Activated T-cell treated with anti-CD3 and anti-CD28 coated beads for 4 hours (primary cell): ENCODE measurements at places on chromosomes 2 and 18.

- no peak for DNase-seq
These were observed 60.3 kb downstream of the SH3BP4 start for GRCh38 chr2:235011929-235012631.

DNA sequence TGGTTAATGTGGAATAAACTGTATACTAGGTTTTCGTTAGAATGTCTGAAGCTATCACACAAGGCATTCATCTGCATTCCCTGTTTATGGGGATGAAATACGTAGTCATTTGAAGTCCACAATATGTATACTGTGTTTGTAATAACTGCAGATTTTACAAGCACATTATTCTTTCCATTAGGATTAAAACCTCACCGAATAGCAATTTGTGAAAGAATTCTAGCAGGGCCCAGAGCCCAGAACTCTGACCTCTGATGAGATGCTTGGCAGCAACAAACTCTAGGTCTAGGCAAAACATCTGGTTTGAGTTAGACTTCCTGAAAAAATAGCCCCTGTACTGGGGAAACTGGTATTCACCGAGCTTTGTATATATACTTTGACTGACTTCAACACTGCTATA lies 158.2 kb downstream of the SRBD1 start:
- DNase-seq, result no peak

GRCh38 chr18:12586956-12587355 lies 71.0 kb downstream of the SPIRE1 start:
- DNase-seq, result no peak

DNA sequence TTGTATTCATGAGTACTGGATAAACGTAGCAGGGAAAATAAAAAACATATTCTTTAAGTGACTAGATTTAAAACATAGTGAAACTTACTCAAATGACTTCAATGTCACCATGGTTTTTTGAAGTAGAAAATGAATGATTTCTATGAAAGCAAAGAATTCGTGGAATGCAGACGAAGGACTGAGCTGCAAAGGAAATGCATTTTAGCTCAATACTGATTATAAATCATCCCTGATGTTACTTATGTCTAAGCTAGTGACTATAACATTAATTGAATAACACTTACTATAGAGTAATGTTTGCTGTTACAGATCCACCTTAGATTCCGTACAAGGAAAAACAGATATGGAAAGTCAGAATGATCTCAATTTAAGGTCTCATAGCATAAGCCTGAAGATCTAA lies 1257.7 kb upstream of the CDH2 start:
- no peak for DNase-seq

GRCh38 chr18:49994410-49994809 lies 181.1 kb upstream of the ACAA2 start:
- no peak for DNase-seq

GRCh38 chr18:6745504-6746031 lies 16.1 kb downstream of the ARHGAP28 start:
- DNase-seq, result no peak

DNA sequence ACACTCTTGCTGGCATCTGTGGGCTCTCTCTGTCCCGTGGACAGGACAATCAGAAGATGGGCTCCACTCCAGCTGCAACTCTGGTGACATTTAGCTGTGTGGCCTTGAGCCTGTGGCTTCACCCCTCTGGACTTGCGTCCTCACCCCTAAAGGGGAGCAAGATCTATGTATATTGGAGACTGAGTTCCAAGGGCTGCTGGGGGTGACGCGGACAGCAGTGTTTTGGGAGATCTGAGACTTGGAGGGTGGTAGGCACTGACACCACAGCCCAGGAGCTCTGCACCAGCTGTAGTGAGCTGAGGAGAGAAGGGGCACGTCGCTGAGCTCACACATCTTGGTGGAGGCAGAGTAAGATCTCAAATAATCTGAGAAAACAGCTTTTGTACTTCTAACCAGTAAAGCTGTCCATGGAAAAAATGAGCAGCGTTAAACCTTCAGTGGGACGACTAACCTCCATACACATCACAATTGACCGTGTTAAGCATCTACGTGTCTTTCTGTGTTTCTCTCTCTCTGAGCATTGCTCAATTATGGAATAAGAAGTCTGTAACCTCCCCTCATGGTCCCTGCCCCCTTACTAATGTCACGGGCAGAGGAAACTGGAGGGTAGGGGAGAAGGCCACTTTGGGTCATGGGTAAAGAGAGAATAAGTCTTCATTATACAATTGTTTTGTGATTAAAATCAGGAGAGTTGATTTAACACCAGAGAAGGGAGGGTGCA lies 85.8 kb downstream of the SH3RF3 start:
- no peak for DNase-seq

DNA sequence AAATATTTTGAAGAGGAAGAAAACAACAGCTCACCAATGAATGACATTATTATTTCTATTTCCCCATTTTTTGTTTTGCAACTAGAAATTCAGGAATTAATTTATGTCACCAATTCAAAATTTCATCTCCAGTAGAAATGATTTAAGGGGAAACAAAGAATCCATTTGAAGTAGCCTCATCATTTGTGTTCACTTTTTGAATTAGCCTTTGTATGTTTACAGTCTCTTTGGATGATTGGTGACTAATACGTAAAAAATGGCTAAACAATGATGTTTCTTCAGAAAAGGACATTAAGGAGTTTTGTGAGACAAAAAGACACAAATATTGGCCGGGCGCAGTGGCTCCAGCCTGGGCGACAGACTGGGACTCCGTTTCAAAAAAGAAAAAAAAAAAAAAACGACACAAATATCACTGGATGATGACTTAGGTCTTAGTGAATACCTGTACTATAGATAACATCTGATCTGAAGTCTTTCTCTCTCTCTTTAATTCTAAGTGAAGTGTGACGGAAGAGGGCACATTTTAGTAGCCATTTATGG lies 313.2 kb downstream of the PIK3C3 start:
- DNase-seq, result no peak

- DNase-seq, result no peak
These were observed 34.2 kb downstream of the IMPA2 start for GRCh38 chr18:12015416-12016062.

- DNase-seq, result no peak
These were observed 174.8 kb downstream of the LCLAT1 start for GRCh38 chr2:30621836-30622235.

GRCh38 chr2:204842661-204843485 lies 297.6 kb downstream of the PARD3B start:
- DNase-seq, result no peak

GRCh38 chr2:174593574-174594203 lies 3.9 kb downstream of the WIPF1 start:
- peak; percentile 40 for DNase-seq

GRCh38 chr2:216732334-216732733 lies 37.0 kb upstream of the IGFBP5 start:
- no peak for DNase-seq

GRCh38 chr2:128300151-128301020 lies 18.3 kb downstream of the HS6ST1 start:
- no peak for DNase-seq

DNA sequence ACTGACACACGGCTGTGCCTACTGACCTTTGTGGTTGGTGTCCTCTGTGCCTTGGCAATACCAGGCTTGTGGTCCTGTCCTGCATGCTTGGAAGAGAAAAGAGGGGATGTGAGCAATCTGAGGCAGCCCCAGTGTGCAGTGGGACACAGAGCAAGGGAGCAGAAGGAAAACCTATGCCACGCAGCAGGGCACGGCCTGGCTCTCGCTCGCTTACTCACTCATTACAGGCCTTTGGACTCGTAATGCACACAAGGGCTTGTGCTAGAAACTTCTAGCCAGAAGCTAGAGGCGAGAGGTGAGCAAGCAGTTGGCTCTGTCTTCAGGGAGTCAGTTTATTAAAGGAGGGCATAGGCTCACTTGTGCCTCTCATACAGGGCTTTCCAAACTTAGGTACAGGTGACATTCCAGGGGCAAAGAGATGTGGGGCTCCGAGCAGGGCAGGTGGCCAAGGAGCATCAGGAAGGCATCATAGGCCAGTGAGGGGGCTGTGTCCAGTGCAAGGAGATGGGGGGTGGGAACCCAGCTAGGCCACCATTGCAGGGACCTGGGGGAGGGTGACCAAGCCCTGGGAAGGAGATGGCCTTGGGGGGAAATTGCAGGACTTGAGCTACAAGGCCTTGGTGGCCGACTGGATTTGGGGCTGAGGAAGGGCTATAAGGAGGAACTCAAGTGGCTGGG lies 100.8 kb downstream of the DYSF start:
- DNase-seq, result no peak

DNA sequence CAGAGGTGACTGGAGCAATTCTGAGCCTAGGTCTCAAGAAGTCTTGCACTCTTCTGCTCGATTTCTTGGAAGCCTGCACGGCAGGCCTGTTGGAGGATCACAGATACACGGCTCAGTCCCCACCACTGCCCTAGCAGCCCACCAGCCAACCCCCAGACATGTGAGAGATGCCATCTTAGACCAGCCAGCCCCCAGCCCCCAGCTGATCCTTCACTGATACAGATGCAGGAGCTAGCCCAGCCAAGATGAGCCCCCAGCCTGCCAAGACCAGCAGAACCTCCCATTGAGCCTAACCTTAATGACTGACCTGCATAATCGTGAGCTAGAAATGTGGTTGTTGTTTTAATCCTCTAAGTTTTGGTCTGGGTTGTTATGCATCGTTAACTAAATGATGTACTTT lies 47.5 kb downstream of the INHBB start:
- no peak for DNase-seq

GRCh38 chr2:233354971-233355574 lies 779 bp downstream of the DGKD start:
- no peak for DNase-seq

DNA sequence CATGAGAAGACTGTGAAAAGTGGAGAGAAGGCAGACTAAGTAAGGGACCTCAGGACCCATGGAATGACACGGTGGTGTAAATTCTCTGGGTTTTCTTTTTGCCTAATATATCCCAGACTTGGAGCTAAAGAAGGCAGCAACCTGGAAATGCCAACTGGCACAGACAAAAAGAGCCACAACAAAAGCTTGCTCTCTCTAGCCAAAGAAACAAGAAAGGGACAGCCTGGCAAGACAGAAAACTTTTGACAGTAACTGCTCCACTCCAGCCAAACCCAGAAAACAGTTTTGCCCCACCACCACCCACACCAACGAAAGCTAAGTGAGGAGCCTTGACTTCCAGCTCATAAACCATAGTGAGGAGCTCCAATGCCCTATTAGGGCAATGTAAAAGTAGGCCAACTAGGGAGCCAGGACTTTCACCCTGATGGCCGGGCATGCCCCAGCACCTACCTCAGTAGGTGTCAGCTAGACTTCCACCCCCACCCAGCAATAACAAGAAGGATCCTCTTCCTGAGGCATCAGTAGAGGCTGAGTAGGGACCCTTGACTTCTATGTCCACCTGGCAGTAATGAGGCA lies 35.5 kb downstream of the PELI1 start:
- no peak for DNase-seq

- no peak for DNase-seq
These were observed 253.0 kb upstream of the ERBB4 start for GRCh38 chr2:212791569-212791968.

DNA sequence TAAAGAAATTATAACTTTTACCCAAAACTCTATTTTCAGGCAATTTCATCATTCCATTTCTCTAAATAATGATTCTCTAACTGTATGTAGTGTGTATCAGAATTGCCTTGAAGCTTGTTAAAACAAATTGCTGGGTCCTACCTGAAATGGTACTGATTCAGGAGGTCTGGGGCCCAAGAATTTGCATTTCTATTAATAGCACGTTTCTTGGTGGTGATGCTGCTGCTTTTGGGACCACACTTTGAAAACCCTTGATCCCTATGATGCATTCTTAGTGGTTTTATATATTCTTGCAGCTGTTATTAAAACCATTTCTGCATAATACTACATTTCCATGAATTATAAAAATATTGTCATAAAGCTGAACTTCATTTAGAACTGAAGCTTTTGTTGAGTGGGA lies 140.7 kb downstream of the NCK2 start:
- no peak for DNase-seq

DNA sequence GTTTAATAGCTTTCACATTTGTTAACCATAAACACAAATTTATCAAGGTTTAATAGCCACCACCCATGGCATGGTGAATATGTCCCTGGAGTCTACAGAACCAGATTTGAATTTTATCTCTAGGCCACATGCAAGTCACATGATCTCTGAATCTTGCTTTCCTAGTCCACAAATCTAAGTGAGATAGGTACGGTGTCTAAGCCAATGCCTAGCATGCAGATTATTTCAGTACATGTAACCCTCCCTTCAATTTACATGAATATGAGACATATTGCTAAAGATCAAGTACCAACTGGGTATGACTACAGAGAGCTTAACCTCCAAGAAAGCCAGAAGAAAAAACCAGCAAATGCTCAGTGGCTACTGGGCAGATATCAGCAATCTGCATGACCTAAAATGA lies 10.0 kb downstream of the ZNF24 start:
- no peak for DNase-seq

- no peak for DNase-seq
These were observed 60.6 kb upstream of the HS6ST1 start for GRCh38 chr2:128379021-128380015.

DNA sequence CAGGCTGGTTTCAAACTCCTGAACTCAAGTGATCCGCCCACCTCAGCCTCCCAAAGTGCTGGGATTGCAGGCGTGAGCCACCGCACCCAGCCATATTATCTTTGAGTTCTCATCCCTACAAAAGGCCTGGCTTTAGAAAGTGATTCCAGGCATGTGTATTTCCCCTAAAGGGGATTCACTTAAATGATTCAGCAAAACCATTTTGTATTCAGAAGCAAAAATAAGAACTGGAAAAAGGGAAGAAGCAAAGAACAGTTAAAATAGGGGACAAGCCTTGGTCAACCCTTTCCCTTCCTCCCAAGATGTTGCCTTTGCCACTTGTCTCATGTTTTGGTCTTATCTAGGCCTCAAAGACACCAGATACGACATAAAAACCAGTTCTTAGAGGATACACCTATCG lies 10.5 kb downstream of the TM4SF20 start:
- no peak for DNase-seq

GRCh38 chr18:78612318-78612717 lies 367.3 kb upstream of the SALL3 start:
- DNase-seq, result no peak

GRCh38 chr2:120708944-120709607 lies 26.6 kb upstream of the GLI2 start:
- no peak for DNase-seq

DNA sequence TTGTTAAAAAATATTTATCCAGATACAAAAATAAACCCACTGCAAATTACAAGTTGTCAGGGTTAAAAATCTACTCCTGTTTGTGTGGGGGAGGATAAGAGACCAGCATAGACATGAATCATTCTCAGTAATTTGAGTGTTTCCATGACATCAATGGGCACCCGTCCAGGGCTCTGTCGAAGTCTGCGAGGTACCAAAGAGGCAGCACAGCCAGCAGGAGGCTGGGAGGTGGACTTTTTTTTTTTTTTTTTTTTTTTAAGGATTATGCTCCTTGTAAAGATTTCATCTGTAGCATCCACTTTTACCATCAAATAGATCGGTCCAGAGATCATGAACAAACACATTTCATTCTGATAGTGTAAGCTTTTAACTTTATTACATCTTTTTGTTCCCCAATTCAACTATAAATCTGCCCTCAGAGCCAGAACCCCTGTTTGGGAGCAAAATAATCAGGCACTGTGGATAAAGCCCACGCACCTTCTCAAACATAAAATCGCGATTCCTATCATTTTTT lies 182.0 kb downstream of the TCF4 start:
- no peak for DNase-seq
